ENCODE measurements at places on chromosomes 6 and 20. TPM values are rescaled to one million over a fixed set of nuclear protein-coding genes. Genes with fewer than 3 reads are reported as not detected.

DNA sequence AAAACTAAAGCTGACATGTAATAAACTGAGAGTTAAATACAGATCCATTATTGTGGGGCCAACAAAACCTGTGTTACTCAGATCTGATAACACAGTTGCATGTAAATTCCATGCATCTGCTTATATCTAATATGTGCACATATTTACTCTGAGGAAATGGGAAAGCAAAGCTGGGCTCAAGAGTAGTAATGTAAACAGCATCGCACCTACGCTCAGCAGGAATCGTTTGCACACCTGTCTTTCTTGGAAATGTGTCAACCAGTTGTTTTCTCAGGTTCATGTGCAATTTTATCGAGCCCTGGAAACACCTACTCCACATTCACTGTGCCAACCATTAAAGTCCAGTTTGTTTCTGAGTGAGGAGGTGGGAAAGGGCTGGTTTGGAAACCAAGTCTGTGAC is 80.3 kb upstream of the CNKSR3 start:
- no peaks in the 10 kb centered on the region for H3K27me3 ChIP-seq
- no peaks in the 10 kb centered on the region for H3K4me1 ChIP-seq
- H3K27ac ChIP-seq = no peak overlapping the region
- H3K4me3 ChIP-seq = no peak overlapping the region
- no peak for DNase-seq
- H3K36me3 ChIP-seq = no peaks in the 10 kb centered on the region

DNA sequence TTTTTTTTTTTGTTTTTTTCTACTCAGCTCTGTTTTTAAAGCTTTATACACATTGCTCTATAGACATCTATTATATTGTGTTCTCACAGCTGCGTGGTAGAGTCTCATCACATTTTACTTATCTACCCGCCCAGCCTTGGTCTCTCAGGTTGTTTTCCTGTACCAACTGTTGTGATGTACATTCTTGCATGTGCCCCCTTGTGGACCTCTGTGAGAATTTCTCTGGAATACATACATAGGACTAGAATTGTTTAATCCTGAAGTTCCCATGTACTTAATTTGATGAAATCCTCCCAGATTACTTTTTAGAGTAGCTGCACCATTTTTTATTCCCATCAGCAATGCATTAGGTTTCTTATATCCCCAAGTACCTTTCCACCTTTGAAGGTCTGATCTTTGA is 40.4 kb upstream of the TINAG start:
- H3K4me3 ChIP-seq = no peak overlapping the region
- H3K4me1 ChIP-seq = 0 out of 2 replicates have a peak, but pooled peaks cover 5% of the 10 kb centered on the region
- no peaks in the 10 kb centered on the region for H3K36me3 ChIP-seq

The GSTA1 gene
- total RNA-seq = 11.2 TPM

GRCh38 chr20:31833931-31834521 is 11.4 kb downstream of the FOXS1 start:
- no peak overlapping the region for H3K27ac ChIP-seq
- no peaks in the 10 kb centered on the region for H3K36me3 ChIP-seq
- H3K4me1 ChIP-seq = peaks cover 13% of the 10 kb centered on the region
- DNase-seq = peak; percentile 50

DNA sequence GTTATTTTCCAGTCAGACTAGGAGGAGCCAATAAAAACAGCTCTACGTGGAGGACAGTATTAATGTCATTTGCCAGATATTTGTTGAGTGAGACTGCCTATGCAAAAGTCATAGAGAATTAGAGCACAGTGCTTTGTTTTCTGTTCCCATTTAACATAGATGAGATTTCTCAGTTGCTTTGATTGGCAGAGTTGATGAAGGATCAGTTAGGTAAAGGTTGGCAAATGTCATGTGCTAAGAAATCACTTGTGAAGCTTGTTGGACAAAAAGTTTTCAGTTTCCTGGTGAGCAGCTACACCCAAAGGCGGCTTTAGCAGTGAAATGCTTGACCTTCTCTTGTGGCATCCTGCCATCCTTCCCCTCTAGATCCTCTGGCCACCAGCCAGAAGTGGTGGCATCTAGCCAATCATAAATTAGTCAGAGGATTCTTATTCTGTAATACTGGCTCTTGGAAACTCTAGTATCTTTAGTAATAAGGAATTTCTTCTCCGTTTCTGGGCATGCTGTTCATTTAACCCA is 37.0 kb downstream of the BCKDHB start:
- no peaks in the 10 kb centered on the region for H3K27me3 ChIP-seq
- no peak overlapping the region for H3K27ac ChIP-seq
- no peak overlapping the region for H3K4me3 ChIP-seq
- DNase-seq = no peak

GRCh38 chr20:1499528-1500420 is 8.6 kb upstream of the SIRPB2 start:
- H3K27ac ChIP-seq = peak overlapping the region; percentile 45
- H3K27me3 ChIP-seq = no peaks in the 10 kb centered on the region
- H3K36me3 ChIP-seq = no peaks in the 10 kb centered on the region
- no peak for DNase-seq
- peaks cover 14% of the 10 kb centered on the region for H3K4me1 ChIP-seq

DNA sequence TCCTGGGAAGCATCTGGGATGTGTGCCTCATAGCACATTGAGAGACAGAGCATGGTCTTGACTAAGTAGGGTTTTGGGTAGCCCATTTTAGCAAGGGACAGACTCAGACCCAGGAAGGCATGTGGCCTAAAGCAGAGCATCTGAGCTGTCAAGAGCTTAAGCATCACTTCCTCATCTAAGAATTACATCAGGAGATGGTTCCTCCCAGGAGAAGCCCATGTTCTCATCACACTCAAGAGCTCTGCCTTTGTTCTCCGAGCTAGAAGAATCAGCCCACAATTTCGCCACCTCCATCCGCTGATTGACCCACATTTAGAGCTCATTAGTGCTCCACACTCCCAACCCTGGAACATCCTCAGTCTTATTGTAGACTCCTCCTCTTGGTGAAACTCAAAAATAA is 68.3 kb downstream of the NPEPL1 start:
- H3K36me3 ChIP-seq = no peaks in the 10 kb centered on the region
- H3K27me3 ChIP-seq = peaks cover 7% of the 10 kb centered on the region
- no peak for DNase-seq

The DCDC2 gene
- 191 TPM for total RNA-seq

DNA sequence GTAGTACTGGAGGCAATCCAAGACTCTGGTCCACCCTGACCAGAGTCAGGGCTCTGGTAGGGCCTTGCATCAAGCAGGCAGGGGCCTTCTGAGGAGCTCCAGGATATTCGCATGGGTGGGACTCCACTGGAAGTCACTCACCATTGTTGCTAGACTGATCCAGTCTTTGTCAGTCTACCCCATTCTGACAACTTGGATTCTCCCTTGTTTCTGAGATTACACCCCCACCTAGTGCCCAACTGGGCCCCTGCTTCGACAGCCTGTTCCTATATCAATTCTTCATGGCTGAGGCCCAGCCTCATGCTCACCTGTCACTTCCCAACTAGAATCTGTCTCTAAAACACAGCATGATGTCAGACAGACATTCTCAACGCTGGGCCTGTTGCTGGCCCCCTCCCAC is 5.2 kb downstream of the SLC35D3 start:
- no peak overlapping the region for H3K4me3 ChIP-seq
- no peaks in the 10 kb centered on the region for H3K4me1 ChIP-seq
- H3K27me3 ChIP-seq = no peaks in the 10 kb centered on the region
- DNase-seq = no peak

- no peaks in the 10 kb centered on the region for H3K4me1 ChIP-seq
- no peaks in the 10 kb centered on the region for H3K27me3 ChIP-seq
- no peaks in the 10 kb centered on the region for H3K36me3 ChIP-seq
- DNase-seq = no peak
- no peak overlapping the region for H3K27ac ChIP-seq
Measured at GRCh38 chr20:9515741-9516233, 1.4 kb downstream of the LAMP5 start.

GRCh38 chr6:381742-382461 is 9.7 kb upstream of the IRF4 start:
- no peaks in the 10 kb centered on the region for H3K36me3 ChIP-seq
- H3K27ac ChIP-seq = no peak overlapping the region
- DNase-seq = no peak
- no peak overlapping the region for H3K4me3 ChIP-seq
- no peaks in the 10 kb centered on the region for H3K4me1 ChIP-seq
- no peaks in the 10 kb centered on the region for H3K27me3 ChIP-seq

The SYCP2L gene
- 0.12 TPM for total RNA-seq

DNA sequence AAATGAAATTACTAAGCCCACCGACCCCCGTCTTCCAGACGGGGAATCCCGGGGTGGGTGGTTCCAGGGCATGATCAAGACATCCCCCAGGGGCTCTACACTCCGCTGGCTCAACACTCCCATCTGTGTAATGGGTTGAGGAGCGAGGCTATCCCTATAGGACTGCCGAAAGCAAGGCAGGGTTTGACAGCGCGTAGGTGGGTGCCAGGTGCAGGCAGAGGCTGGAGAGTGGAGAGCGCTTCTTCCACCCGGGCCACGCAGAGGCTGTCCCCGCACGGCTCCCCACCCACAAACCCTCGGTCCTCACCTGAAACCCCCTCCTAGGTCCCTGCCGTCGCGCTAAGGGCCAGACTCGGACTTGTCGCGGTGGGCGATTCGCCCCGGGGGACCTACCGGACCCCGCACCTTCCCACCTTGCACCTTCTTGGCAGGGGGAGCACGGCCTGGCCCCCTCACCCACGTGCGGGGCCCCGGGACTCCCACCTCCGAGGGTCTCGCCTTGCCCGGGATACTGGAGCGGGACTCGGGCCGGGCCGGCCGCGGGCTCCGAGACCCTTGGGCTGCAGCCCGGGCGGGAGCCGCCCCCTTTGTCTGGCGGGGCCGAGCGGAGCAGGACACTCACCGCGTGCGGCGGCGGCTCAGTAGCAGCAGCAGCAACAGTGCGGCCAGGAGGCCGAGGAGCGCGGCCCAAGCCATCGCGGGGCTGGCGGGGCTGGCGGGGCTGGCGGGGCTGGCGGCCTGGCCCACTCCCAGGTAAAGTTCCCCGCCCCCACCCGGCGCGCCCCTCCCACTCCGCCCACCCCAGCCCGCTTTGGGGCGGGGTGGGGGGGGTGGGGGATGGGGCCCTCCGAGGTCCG is at the start of gene PTGIS:
Gene PTGIS (minus strand): TSS at position 717 of the 857 bp plus-strand sequence. CDS start 21 bp downstream, at position 696.
- H3K27me3 ChIP-seq = no peaks in the 10 kb centered on the region
- H3K4me1 ChIP-seq = peaks cover 10% of the 10 kb centered on the region
- peak; percentile 40 for DNase-seq
- peak within 1 kb of the TSS; percentile 29 for H3K4me3 ChIP-seq

DNA sequence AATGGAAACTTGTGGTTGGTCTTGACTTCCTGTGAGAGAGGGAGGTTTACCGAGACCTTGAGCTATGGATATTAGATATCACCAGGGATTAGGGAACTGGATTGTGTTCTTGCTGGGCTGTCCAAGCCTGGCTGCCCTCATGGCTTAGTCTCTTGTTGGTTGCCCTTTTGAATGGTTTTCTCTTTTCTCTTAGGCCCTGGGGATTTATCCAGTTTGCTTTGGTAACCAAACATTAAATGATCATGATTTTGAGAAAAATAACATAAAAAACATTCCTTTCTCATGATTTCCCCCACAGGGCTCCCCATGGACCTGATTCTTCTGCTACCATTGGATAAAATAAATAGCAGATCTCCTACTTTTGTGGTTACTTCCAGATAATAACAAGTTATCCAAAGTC is 306.4 kb upstream of the RNF217 start:
- H3K27me3 ChIP-seq = no peaks in the 10 kb centered on the region
- no peak for DNase-seq
- no peaks in the 10 kb centered on the region for H3K36me3 ChIP-seq
- H3K27ac ChIP-seq = no peak overlapping the region

The ABHD16B gene
- total RNA-seq = 0.27 TPM

DNA sequence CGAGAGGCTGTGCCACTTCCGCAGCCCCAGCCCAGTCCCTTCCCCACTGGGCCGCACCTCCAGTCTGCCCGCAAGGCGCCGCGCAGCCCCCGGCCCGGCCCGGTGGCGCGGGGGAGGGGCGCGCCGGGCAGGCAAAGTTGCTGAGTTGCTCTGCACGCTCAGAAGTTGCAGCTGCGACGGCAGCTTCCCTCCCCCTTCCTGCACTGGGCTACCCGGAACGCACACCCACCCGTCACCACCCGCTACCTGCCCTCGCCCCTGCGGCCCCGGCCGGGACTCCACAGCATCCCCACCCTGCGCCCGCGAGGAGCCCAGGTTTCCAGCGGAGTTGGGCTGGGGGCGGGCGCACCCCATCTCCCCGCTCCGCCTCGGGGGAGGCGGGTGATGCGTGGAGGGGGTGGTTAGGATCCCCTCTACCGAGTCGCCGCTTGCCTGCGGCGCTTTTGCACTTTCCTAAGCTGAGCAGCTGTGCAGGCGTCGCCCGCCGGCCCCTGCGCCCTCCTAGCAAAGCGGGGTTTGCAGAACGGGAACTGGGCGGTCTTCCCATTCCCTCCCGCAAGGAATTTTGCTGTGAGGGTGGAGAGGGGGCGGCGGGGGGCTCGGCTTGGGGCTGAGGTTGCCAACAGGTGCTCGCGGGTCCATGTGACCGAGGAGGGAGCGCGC is 55.9 kb upstream of the RREB1 start:
- peak overlapping the region; percentile 77 for H3K4me3 ChIP-seq
- peaks cover 3% of the 10 kb centered on the region for H3K4me1 ChIP-seq
- peak; percentile 74 for DNase-seq
- peak overlapping the region; percentile 55 for H3K27ac ChIP-seq

DNA sequence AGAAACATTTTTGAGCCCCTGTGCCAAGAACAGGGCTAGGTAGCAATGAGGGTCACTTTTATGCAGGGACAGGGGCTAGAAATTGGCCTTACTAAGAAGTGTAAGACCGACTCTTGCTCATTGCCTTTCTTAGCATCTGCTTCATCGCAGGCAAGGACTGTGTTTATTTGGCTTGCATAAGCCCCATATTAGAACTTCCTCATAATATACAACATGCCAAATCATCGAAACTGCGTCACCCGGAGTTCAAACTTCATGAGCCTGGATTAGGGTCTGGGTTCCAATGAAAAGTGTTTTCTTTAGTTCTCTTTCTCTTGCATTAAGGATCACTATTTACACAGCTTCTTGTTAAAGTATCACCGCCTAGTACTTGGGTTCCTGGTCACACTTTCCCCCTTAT is 977 bp upstream of the SMAP1 start:
- H3K27me3 ChIP-seq = no peaks in the 10 kb centered on the region
- no peaks in the 10 kb centered on the region for H3K36me3 ChIP-seq
- H3K27ac ChIP-seq = peak overlapping the region; percentile 74
- no peak for DNase-seq
- peaks cover 14% of the 10 kb centered on the region for H3K4me1 ChIP-seq

DNA sequence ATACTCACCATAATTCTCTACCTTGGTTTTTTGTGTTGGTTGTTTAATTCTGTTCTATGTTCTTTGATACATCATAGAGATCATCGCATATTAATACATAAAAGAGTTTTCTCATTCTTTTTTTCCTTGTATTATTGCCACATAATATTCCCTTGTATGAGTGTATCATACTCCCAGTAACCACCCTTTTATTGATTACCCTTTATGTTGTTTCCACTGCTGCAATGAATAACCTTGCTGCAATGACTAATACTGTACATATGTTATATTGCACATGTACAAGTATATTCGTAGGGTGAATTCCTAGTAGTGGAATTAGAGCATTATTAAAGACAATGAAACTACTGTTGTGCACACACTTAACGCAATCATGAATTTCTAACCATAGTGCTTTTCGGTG is 9.1 kb upstream of the SF3B5 start:
- H3K4me1 ChIP-seq = no peaks in the 10 kb centered on the region
- DNase-seq = no peak
- no peak overlapping the region for H3K4me3 ChIP-seq
- H3K27ac ChIP-seq = no peak overlapping the region

Measured in Caco-2 (cell line).